ENCODE measurements at places on chromosomes 3 and 15.

DNA sequence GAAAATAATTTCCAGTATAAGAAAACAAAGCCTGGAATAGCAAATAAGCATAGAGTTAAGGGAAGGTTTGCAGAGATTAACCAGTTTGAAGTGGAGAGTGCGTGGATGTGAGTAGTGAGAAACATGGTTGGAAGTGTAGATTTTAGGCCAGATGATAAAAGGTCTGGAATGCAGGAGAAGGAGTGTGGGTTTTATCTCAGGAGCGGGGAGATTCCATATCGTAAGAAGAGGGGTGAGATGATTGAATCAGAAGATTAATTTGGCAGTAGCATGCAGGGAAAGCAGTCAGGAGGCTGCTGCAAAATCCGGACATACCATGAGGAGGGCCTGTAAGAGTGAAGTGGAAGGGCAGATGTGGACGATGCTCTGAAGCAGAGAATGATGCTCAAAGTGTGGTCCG is 13.7 kb downstream of the PPARG start:
- DNase-seq: no peak

DNA sequence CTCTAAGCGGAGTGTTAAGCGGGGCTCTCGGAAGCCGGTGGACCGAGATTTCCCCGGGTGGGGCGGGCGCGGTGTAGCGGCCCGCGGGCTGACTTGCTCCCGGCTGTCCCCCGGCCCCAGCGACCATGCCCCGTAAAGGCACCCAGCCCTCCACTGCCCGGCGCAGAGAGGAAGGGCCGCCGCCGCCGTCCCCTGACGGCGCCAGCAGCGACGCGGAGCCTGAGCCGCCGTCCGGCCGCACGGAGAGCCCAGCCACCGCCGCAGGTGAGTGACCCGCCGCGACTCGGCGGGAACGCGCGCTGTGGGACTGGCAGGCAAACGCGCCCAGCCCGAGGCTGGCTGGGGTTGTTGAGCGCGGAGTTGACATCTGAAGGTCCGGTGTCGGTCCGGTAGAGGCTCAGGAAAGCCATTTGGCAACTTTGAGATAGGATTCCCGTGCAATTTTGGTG is 1.3 kb downstream of the SMC4 start:
- no peak for DNase-seq

GRCh38 chr3:87550892-87551291 is 274.5 kb upstream of the POU1F1 start:
- no peak for DNase-seq

DNA sequence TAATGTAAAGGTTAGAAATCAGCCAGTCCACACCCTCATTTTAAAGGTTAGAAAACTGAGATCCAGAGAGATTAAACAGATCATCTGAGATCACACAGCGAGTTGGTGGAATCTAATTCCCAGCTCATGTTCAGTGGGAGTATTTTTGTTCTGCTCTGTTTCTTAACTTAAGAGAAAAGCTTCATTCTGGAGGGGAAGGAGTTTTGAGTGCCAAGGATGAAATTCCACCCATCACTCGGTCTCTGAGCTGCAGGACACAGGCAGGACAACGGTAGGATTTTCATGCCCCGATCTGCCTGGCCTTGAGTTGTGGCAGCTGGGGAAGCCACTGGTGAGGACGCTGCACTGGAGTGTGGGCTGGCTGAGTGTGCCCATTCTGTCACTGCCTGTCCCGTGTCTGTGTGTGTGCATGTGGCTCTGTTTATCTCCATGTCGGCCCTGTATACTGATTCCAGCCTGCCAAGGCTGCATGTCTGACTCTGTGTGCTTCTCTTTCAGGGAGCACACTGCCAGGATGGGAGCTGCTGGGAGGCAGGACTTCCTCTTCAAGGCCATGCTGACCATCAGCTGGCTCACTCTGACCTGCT is 94.3 kb downstream of the CEMIP start:
- no peak for DNase-seq

DNA sequence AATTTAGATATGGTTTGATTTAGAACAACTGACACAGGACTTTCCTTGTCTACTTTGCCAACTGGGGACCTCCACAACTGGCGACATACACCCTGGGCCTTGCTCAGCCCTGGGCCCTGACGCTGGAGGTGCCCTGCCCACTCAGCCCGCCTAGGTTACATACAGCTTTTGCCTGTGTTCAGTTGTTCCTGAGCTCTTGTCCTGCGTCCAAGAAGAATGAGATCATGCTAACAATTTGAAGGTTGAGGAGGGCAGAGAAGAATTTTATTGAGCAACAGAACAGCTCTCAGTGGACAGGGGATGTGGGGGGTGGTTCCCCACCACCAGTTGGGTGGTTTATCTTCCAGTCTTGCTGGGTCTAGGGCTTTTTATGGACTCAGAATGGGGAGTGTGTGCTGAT is 67.9 kb downstream of the IQCH start:
- DNase-seq: no peak

- no peak for DNase-seq
These were observed 14.9 kb downstream of the TMEM43 start for GRCh38 chr3:14139771-14140170.

GRCh38 chr3:128914966-128915645 is 35.7 kb downstream of the ACAD9 start:
- DNase-seq: no peak

- no peak for DNase-seq
These were observed 271.9 kb upstream of the GADL1 start for GRCh38 chr3:31166249-31166885.

DNA sequence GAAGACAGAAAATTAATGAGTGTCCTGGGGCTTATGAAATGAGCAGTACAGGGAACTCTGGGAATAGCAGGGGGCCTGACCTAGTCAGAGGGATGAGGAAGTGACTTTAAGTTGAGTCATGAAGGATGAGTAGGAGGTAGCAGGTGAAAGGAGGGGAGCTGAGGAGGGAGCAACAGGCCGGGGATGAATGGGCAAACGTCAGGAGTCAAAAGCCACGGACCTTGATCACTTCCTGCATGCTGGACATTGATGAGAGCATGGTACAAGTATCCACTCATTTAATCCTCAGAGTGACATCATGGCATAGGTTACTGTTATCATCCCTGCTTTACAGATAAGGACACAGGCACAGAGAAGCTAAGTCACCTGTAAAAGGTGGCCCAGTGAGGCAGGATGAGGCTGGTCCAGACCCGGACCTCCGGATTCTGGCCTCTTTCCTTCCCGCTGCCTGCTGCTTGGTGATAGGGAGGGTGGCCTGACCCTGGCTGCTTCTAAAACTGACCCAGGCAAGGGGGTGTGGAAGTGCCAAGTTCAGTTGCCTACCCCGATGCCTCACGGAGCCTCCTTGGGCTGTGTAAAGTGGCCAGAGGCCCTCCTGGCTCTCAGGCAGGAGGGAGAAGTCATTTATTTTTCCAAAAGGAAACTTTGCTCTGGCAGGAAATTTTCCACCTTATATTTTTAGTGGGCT is 7.6 kb downstream of the CORO2B start:
- DNase-seq: no peak

DNA sequence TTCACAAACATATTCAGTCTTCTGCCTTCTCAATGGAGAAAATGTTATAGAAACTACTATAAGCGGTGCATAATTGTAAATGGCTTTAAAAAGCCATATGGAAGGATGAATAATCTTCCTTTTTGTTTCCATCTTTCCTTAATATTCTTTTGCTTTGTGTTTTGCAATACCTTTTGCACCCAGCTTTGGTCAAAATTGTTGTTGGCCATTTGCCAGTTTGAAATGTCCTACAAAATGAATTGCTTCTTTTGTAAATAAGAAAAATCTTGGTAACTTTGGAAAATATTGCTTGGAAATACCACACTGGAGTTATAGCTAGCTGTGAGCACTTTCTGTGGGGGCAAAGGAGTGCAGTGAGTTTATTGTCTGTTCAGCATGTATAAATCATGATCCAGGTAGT is 93.5 kb upstream of the NR2F2 start:
- DNase-seq: no peak

DNA sequence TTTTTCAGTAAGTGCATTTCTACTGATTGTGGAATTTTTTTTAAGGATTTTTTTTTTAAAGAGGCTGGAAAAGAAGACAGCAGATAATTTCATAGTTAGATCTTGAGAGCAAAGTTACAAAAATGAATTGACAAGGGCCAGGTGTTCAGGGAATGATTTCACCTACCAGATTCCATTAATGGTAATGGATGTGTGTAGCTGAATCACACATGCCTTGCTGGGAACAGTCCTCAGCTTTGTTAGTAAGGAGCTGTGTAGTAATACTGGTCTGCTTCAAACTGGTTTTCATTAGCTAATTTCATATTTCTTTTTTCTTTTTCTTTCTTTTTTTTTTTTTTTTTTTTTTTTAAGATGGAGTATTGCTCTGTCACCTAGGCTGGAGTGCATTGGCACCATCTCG is 16.0 kb downstream of the NR1D2 start:
- no peak for DNase-seq

- DNase-seq: no peak
These were observed 108.2 kb downstream of the EOMES start for GRCh38 chr3:27613846-27614500.

DNA sequence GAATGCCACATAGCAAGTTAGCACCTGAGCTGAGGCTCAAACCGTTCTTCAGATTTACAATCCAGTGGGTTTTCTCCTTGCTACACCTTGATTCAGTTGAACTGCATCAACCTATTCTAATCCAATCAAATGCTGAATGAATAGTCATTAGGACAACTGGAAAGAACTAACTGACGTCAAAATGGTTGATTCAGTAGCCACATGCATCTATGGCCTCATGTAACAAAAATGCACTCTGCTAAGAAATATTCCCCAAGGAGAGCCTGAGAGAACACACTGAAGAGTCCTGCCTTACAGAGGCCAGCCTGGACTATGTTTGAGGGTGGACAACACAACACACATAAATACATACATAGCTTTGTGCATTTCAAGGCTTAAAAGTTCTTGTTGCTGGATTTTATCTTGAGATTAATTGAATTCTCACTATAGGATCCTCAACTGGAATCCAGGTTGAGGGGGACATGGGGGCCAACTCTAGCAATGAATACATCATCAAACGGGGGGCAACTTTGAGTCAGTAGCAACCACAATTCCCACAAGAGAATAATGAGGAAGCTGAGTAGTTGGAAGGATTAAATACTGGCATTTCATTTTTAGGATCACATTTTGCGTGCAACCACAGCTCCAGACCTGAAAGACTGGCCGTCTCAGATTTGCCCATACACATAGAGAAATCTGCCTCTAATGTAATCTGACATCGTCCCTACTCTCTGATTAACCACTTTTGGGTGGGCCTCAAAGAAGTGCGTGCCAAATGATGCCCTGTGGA is 280.2 kb upstream of the ICE2 start:
- no peak for DNase-seq

DNA sequence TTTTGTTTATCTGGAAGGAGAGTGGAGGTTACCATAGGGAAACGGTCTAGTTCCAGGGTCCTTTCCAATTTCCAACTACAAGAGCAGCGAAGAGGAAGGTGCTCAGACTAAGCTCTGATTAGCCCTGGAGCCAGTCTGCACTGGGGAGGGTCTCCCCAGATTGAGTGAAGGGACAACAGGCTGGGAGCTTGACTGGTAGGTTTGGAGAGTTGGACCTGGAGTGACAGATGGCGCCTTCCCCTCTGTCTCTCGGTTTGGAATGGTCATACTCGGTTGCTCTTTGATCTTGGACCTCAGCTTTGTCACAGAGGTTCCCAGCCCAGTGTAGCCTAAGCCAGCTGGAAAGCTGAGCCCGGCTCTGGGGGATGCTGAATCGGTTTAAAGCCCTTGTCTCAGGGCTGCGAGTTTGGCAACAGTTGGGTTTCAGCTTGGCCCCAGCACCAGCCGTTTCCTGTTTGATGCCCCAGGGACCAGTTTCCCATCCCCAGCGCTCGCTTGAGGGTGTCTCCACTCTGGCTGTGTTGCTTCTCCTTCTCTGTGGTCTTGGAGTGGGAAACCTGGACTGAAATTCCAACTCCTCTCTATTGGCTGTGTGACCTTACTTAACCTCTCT is 53.1 kb upstream of the ULK4 start:
- no peak for DNase-seq

DNA sequence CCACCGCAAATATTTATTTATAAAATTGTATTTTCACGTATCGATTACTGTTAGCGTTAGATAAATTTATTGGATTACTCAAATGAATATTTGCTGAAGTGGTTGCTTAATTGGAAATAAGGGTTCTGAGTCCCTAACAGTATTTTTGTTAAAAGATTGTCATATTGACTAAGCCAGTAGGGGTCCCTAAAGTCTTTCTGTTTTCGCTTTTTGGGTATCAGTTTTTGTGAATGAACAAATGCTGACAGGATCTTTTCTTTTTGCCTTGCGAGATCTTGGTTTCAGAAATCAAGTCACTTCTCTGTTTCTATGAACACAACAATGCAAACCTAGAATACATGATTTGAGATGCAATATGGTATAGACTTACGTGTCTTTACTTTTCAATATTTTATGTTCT is 7.1 kb downstream of the RAD51 start:
- peak; percentile 56 for DNase-seq

DNA sequence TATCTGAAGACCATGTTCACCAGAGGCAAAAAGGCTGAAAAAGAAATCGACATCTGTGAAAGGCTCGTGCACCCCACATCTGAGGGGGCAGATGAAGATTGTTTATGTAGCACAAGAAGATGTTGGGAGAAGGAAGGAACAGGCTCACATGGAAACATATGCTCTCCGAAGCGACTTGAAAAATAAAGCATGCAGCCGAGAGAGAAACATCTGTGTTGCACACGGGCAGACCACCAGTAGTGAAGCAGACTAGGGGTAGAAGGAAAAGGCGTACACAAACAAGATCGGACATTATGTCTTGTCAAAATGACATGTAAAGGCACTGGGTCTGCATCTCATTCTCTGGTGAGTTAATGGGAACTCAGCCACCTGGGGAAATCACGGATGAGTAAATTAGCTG is 356.5 kb downstream of the ZIC4 start:
- DNase-seq: no peak

DNA sequence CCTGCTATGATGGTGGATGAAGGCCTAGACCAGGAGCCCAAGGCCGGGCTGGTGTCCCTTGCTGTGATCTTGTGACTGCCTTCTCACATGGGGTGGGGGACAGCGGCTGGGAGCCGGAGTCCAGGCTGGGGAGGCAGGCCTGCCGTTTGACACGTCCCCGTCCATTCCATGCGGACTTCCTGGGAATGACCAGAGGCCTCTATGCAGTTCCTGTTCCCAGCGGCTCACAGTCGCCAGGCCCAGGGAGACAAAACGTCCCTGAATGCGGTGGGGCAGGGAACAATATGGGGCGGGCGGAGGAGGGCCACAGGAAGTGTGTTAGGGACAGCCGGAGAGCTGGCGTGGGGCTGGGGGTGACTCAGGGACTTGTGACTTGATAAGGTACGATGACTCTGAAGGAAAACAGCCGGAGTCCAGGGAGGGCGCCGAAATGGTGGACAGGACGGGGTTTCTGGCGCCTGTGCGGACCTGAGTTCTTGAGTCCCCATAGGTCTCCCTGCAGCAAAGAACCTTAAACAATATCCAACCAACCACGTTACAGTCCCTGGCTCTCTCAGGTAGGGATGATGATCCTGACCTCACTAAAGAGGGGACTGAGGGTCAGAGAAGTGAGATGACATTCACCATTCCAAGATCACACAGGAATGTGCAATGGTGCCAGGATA is 40.5 kb upstream of the SMAD6 start:
- no peak for DNase-seq

DNA sequence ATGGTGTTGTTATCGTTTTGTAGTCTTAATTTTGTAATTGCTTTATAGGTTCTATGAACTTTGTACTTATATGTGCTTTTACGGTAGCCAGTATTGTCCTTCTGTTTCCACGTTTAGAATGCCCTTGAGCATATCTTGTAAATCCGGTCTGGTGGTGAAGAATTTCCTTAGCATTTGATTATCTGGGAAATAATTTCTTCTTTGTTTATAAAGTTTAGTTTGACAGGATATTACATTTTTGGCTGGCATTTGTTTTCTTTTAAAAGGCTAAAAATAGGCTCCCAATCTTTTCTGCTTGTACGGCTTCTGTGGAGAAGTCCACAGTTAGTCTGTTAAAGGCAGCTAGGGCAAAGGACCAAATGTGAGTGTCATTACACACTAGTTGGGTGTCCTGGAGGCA is 36.7 kb downstream of the SPESP1 start:
- no peak for DNase-seq

Measured in CD4-positive, alpha-beta T cell treated with Interleukin-2 at 100 ng/mL for 4 hours (primary cell).